Psoas muscle (tissue), 8 donors: ENCODE measurements at places on chromosomes 7 and 10. TPM values are rescaled to one million over a fixed set of nuclear protein-coding genes. Genes with fewer than 3 reads are reported as not detected.

DNA sequence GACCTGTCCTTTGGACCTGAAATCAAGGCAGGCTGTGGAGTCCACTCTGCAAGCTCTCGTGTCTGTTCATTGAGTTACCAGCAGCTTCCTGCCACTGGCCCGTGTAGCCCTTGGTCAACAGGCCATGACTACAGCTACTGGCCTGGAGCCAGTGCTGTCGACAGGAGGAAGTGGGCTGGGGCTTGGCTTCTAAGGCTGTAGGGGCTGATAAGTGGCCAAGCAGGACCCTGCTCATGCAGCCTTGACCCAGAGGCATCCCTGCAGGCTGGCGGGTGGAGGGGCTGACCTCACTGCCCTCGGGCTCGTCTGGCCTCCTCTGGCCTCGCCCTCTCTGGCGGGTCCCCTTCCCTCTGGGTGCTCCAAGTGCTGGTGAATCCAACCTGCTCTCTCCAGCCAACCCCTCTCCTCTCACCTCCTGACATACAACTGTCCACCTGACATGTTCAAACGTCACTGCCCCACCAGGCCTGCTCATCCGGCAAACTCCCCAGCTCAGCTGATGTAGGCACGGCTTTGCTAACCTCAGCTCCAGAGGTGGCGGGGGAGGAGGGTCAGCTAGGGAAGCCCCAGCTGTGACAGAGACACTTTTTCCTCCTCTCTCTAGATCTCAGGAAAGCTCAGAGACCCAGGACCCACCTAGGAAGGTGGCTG lies 188.6 kb upstream of the LYZL2 start:
- peak; percentile 83 for DNase-seq

DNA sequence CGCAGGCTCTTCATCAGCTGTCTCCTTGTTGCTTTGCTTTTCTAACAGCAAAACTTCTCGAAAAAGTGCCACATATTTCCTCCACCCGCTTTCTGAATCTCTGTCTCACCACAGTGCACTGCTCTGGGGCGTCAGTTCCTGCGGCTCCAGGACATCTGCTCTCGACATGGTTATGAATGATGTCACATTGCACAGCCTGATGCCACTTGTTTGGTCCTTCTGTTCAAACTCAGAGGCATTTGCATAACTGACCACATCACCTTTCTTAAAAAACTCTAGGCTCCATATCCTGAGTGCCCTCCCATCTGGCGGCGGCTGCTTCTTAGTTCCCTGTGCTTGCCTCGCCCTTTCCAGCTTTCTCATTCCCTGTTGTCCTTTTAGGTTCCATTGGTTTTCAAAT lies 469.3 kb upstream of the COBL start:
- no peak for DNase-seq

The ENKUR gene
- not detected for total RNA-seq

- DNase-seq = no peak
Measured at GRCh38 chr7:33666531-33666930, 238.8 kb upstream of the BMPER start.

DNA sequence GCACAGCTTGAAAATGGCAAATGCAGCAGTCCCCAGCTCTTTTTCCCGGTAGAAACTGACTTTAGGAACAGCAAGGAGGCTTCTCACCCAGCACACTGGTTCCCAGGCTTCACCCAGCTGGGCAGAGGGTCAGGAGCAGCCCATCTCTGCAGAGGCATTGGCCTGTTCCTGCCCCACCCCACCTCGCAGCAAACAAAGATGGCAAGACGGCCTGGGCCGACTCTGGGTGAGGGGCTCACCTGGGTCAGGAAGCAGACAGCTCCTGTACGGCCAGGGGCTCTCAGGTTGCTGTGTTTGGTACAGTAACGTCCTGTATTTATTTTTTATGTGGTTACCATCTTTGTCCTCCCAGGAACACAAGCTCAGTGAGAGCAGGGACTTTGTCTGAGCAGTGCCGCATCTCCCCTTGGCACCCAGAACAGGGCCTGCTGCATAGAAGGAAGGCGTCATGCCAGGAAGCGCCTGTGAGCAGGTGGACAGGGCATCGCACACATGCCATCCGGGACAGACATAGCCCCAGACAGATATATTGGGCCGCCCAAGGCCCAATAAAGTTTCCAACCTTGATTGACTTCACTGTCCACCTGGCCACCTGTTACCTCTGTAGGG lies 585.0 kb upstream of the FOXK1 start:
- DNase-seq = no peak

The ASIC3 gene
- total RNA-seq = 4.7 TPM

The NEUROD6 gene
- not detected for total RNA-seq

GRCh38 chr10:132168571-132169030 lies 18.1 kb upstream of the DPYSL4 start:
- peak; percentile 44 for DNase-seq

GRCh38 chr10:69470463-69471384 lies 19.5 kb downstream of the TSPAN15 start:
- DNase-seq = no peak

DNA sequence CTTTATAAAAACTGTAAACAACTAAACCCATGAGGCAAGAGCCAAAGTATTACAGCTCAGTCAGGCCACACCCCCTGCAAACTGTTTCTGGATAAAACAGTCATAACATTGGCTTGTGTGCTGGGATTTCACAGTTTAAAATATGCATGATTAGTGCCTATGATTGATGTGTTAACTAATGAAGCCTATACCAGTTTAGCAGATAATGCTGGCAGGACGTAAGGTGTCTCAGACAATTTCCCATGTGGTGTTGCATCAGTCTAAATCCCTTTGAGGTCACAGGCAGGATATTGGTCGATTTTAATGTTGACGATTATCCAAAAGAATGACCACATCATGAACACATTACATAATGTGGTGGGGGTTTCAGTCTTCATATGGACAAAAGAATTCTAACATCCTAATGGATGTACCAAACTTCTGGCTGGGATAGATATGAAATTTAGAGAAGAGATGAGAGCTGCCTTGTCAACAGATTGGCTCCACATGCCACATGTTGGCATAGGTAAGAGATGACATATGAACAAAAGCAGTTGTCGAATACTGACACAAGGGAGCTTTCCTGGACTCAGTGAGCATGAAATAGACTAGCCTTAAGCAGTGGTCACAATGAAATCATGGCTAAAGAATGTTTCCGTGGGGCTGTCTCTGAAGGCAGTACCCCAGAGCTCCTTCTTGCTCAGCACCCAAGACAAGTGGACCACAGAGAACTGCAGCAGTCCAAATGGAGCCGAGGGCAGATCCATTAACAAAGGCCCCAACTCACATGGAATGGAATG lies 445.6 kb downstream of the GFRA1 start:
- peak; percentile 21 for DNase-seq

DNA sequence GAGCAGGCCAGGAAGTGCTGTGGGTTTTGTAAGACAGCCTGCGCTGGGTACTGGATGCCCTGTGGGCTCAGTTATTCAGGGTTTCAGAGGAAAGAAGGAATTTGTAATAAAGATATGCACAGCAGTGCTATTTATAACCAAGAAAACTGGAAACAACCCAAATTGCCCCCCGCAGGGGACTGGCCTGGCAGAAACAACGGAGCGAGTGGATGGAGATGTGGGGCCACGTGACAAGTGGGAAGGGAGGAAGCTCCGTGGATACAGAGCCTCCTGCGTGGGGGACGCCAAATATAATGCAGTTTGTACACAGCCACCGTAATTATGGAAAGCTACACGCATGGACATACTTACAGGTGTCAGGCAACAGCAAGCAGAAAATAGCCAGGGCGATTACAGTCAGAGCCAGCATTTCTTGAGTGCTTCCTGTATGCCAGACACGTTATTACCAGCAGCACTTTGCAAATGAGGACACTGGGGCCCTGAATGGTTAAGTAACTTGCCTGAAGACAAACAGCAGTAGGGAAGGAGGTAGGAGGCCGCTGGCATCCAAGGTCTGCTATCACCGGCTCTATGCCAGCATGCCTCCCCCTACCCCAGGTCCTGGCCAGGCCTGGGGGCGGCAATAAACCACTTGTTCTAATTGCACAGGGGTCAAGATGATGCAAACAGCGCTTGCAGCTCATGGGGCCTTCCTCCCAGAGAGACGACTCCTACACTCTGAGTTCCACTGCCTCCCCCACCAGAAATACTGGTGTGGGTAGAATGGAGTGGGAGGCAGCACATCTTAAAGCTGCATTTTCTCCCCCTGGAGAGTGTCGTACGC lies 8.7 kb upstream of the CAMK2B start:
- no peak for DNase-seq
